ENCODE measurements at places on chromosomes 3 and 15. TPM values are rescaled to one million over a fixed set of nuclear protein-coding genes. Genes with fewer than 3 reads are reported as not detected.
A peak's percentile ranks its signal among the peaks of the same experiment; 100 is the strongest.

TRAIP gene
- total RNA-seq = 12.8 TPM

CTNNB1 gene
- total RNA-seq = 225 TPM

EPHB1 gene
- total RNA-seq = not detected

ATP8B4 gene
- 0.68 TPM for total RNA-seq

LOXL1 gene
- 20.0 TPM for total RNA-seq

DUOXA2 gene
- total RNA-seq = not detected

- DNase-seq = no peak
Observed at GRCh38 chr3:50112462-50112861, 23.7 kb downstream of the RBM5 start.

DNA sequence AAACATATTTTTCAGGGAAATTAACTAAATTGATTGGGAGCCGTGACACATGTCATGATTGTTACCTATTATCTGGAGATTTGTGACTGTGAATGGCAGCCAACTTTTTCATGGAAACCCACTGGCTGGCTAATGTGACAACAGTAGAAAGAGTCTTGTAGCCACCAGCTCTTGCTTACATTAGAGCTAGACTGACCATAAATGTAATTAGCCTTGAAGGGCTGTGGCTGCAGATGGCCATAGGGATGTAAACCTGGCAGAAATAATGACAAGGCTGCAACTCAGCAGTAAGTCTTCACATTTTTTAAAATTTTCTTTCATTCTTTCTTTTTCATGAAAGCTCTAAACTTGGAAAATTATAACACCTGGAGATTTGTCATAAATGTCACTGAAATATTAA lies 168.2 kb upstream of the ROBO2 start:
- no peak for DNase-seq

DNA sequence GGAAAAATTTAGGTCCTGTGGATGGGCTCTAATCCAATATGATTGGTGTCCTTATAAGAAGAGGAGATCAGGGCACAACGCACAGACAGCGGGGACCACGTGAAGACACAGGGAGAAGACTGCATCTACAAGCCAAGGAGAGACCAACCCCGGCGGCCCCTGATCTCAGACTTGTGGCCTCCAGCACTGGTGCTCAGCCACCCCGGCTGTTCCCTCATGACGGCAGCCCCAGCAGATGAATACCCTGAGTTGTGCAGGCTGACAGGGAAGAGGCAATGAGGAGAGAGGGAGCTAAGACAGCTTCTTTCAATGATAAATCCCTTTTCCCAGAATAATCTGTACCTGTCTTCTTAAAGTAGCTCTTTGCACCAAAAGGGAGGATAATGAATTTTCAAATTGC lies 33.3 kb upstream of the CGNL1 start:
- no peak for DNase-seq

DNA sequence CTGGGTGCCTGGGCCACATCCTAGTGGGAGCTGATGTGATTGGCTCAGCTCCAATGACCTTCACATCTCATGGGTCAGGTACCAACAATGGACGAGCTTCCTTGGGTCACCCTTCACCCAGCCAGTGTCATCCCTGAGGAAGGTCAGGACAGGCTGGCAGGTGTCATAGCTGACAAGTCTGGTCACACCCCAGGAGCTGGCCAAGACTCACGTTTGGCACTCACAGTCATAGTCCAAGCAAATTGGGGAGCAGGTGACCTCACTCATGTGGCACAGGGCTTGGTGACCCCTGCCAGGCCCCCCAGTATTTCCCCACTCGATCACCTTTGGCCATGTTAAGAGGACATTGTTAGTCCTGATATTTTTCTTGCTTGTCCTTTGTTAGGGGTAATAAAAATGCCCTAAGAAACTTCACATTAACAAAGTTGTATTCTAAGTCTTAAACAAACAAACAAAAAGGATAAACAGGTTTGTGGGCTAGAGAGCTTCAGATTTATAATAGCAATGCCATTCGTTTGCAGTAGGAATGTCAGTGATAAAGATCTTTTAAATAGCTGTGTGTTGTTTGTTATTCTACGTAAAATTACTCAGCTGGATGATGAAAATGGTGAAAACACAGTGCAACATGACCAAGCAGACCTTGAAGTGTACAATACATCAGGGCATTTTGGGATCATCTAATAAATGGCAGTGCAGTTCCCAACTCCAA lies 79.5 kb upstream of the POMGNT2 start:
- DNase-seq = no peak

DNA sequence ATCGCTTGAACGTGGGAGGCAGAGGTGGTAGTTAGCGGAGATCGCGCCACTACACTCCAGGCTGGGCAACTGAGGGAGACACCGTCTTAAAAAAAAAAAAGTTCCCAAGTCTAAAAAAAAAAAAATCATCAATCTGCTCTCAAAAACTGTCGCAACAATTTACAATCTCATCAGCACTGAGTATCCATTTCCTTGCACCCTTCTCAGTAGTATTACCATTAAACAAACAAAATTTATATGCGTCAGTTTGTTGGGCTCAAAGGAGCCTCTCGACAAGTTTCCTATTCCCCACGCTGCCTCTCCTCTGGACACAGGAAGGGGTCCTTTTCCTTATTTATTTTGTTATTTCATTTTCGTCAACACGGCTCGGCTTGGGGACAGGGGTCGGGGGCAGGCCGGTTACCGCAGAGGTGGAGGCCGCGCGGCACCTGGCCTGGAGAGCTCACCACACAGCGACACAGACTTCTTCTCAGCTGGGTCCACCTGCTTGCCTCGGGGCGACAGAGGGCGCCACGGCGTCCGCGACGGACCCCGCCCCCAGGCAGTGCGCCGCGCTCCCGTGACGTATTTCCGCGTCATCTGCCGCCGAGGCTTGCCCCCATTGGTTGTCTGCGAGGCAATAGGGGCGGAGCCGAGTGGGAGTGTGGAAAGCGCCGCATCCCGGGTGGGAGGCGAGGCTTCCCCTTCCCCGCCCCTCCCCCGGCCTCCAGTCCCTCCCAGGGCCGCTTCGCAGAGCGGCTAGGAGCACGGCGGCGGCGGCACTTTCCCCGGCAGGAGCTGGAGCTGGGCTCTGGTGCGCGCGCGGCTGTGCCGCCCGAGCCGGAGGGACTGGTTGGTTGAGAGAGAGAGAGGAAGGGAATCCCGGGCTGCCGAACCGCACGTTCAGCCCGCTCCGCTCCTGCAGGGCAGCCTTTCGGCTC lies at the start of gene MAP2K1:
MAP2K1 (plus strand) TSS at position 709 of the 920 bp plus-strand sequence. CDS start 436 bp downstream, outside the sequence.
- peak; percentile 98 for DNase-seq

GRCh38 chr3:65338571-65338970 lies 650.8 kb upstream of the ADAMTS9 start:
- DNase-seq = no peak

- no peak for DNase-seq
Observed at GRCh38 chr3:71358243-71358642, 225.3 kb downstream of the FOXP1 start.
